HuH-7 (cell line): ENCODE measurements at places on chromosomes 16 and 17.

DNA sequence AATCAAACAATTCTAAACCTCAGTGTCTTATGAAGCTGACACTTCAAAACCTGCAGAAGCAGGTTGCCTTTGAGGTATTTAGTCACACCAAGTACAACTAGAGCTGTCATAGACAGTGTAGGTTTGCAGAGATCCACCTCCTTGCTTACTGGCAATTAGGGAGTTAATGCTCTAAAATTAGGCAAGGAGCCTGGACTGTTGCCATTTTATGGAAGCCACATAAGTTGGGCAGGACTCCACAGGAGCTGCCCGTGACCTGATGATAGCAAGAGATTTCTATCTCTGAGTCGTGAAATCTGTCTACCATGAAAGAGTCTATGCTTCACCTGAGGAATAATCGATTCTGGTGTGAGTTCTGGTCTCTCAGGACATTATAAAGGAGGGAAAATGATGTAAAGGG is 8.9 kb downstream of the EME1 start:
- no peak for DNase-seq

DNA sequence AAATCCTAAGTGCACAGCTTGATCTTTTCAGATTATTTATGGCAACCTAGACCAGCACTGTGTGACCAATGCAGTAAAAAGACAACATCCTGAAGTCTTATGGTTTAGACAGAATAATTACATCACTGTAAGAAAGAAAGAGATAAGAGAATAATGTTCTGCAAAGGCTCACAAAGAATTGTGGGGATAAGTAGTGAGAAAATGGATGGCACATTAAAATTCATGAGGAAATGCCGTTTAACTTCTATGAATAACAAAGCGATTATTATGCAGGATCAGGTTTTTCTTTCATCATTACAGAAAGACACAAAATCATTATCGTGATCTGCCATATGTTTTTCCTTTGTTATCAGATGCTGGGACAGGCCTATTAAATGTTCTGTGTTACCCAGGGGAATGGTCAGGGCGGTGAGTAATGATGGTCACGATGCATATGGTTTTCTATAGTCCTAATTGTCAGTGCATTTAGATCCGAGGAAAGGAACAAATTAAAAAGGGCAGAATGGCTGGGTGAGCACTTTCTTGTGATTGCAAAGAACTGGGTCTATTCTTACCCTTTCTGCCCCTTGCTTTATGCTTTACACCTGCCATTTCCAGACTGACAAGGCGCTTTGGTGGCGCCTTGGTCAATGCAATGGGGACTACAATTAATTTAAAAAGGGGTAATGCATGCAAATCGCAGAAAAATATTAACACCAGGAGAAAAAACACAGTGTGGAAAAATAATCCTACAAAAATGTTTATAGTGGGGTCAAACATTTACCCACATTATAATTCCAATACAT is 18.1 kb upstream of the DHX40 start:
- no peak for DNase-seq

GRCh38 chr16:57377080-57377841 is 5.0 kb downstream of the CX3CL1 start:
- peak; percentile 32 for DNase-seq

GRCh38 chr16:57147381-57148221 is 38.2 kb downstream of the PSME3IP1 start:
- DNase-seq, result no peak

DNA sequence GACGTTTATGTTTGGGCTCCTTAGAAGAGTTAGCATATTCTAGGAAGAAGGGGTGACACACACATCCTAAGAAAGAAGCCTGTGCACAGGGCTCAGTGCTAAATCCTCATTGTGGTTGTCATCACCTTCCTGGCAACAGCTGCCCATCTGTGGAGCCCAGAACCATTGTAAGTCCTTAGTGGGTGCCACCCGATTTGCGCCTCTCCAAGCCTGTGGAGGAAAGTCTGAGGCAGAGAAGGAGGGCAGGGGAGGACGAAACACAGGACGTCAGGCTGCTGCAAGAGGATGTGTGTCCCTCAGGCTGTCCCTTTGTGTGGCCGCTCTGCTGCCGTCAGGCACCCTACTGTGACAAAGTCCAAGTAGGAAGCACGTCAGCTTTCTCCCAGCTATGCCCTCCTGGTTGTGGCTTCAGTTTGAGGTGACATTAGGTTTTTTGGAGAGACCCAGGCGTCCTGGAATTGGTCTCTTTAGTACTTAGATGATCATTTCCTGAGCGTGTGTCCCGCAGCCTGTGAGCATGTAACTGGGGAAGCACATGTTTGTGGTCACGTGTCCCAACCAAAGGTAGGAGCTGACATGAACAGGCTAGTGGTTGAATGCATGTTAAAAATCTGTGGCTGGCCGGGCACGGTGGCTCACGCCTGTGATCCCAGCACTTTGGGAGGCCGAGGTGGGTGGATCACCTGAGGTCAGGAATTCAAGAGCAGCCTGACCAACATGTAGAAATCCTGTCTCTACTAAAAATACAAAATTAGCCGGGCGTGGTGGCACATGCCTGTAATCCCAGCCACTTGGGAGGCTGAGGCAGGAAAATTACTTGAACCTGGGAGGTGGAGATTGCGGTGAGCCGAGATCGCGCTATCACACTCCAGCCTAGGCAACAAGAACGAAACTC is 10.7 kb downstream of the CLUAP1 start:
- no peak for DNase-seq

DNA sequence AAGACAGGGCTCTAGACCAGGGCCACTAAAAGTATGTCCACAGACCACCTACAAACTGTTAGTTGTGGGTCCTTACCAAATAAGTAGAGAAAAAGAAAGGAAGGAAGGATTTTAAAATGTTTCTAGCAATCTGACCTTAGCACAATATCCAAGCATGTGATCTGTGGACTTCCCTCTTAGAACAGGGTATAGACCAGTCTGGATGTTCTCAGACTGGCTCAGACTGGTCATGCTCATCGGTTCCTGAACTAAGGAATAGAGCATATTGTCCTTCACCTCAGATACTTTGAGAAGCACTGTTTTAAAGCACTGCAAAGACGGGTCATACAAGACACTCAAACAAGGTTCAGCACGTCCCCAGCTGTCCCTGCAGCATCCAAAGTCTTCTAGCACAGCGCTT is 25.8 kb downstream of the CUEDC1 start:
- DNase-seq, result no peak

- no peak for DNase-seq
These were observed 201.2 kb upstream of the NOG start for GRCh38 chr17:56392321-56392720.

- DNase-seq, result no peak
These were observed 175.5 kb upstream of the RBL2 start for GRCh38 chr16:53258809-53259208.
